Stimulated activated CD4-positive, alpha-beta T cell treated with anti-CD3 and anti-CD28 coated beads, Interleukin-4, amount 100 ng/mL, for 4 hours (primary cell): ENCODE measurements at places on chromosomes 16 and 17.

- no peak for DNase-seq
Observed at GRCh38 chr16:50614955-50615724, 66.0 kb downstream of the SNX20 start.

- DNase-seq = no peak
Observed at GRCh38 chr17:28618464-28618863, 4.5 kb upstream of the RSKR start.

GRCh38 chr16:78220571-78220970, 121.1 kb downstream of the WWOX start:
- DNase-seq = no peak

DNA sequence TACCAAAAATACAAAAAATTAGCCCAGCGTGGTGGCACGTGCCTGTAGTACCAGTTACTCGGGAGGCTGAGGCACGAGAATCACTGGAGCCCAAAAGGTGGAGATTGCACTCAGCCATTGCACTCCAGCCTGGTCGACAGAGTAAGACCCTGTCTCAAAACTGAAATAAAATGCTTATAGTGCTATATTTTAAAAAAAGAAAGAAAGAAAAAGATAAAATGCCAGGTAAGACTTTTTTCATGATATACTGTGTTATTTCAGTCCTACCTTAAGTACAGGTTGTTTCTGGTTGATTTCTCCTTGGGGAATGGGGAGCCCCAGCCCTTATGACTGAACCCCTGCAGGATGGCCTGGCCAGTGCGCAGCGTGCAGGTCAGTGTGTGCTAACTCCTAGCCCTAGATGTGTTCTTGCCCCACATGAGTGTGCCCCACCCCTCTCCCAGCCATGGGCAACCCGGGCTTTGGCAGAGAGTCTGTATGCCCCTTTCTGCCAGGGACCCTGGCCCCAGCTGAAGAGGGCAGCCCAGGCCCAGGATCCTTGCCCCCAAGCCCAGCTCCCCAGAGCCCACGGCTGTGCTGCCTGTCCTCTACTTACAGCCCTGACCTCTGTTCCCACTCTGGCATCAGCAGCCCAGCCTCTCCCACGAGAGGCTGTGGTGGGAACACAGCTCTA, 1.3 kb downstream of the CNGB1 start:
- DNase-seq = no peak

DNA sequence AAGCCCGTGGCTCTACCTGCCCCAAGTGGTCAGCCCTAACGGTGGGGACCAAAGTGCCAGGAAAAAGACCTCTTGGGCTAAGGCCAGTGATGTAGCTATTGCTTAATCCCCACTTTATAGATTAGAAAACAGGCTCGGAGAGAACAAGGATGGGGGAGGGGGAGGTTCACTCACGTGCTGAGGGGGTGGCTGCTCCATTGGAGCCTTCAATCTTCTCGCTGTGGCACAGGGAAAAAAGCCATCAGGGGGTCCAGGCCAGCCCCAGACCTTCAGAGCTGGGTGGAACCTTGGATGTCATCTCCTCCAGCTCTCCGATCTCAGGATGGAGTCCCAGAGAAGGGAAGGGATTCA, 45.9 kb downstream of the SRCIN1 start:
- no peak for DNase-seq

GRCh38 chr16:68309799-68310198, 947 bp downstream of the SLC7A6OS start:
- no peak for DNase-seq
